ENCODE measurements at places on chromosomes 6 and 20. TPM values are rescaled to one million over a fixed set of nuclear protein-coding genes. Genes with fewer than 3 reads are reported as not detected.

FRMD1 gene
- not detected for total RNA-seq

FOXS1 gene
- total RNA-seq = not detected

BPI gene
- not detected for total RNA-seq

PACSIN1 gene
- total RNA-seq = 0.31 TPM

GABRR2 gene
- total RNA-seq = not detected

RNF39 gene
- total RNA-seq = not detected

DNA sequence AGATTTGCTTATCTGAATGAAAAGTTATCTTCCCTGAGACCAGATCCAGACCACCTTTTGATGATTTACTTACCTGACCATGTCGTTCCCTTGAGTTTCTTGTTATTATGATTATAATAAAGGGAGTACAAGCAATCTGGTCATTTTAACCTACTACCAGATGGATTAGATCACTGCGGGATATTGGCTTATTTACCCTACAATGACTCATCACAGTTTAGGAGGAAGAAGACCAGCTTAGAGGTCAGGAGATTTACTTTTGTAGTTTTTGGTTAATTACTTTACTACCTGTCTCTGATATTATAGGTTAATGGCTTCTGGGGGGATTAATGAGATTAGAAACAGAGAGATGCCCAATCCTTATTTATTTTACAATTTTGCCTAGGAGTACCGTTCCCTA is 10.7 kb downstream of the PKIB start:
- peak; percentile 18 for DNase-seq

DNA sequence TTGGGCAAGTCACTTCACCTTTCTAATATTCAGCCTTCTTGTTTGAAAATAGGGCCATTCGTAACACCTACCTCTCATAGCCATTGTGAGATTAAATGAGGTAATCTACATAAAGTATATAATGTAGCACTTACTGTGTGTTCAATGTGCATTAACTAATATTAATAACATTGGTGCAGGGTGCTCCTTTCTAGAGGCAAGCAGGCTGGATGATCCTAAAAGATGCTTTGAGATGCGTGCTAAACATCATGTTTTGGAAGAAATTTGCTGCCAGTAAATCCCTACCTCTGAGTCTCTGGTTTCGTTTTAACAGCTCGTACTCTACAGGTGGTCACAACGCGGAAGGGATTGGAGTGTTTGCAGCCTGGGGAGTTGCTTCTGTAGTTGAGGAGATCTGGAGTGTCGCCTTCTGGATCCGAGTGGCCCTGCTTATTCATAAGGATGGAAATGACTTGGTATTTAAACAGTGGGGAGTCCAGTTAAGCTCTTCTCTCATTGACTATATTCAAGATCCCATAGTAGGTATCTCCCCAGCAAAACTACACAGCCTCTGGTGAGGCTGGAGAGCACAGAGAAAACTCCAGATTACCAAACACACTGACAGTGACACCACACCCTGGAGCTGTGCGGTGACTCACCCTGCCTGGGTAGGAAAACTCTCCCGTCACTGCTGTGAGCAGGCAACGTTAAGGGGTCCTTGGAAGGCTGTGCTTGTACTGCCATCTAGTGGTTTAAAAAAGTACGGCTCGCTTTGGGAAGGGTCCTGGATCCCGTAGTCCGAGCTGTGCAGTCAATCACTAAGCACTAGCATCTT is 107.9 kb downstream of the MAP3K7 start:
- peak; percentile 91 for DNase-seq

- no peak for DNase-seq
These were observed 93.4 kb downstream of the MBOAT1 start for GRCh38 chr6:20118892-20119291.

GRCh38 chr6:145036848-145037567 is 698.3 kb downstream of the EPM2A start:
- peak; percentile 9 for DNase-seq
